ENCODE measurements at places on chromosomes 1 and 21.

DNA sequence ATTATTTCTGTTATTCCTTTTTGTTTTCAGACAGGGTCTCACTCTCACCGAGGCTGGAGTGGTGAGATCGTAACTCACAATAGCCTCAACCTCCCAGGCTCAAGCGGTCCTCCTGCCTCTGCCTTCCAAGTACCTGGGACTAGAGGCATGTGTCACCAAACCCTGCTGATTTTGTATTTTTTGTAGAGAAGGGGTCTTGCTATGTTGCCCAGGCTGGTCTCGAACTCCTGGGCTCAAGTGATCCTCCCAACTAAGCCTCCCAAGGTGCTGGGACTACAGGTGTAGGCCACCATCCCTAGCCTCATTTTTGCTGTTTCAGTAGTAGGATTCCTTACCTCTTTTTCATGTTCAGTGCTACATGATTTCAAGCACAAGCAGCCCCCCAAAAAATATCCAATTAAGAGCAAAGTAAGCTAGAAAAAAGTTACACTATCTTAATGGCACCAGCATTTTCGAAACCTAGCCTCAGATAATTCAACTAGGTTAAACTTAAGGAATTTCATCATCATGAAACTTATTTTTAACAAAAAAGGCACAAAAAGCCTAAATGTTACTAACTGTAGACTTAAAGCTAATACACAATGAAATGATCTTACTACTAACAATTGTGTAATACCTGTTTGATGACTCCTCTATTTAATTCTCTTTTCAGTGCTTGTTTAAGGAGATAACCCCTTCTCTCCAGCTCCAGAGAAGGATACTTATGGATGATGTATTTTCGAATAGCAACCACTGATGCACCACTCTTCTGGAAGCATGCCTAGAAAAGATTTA is 16.6 kb downstream of the HP1BP3 start:
- no peak for DNase-seq

DNA sequence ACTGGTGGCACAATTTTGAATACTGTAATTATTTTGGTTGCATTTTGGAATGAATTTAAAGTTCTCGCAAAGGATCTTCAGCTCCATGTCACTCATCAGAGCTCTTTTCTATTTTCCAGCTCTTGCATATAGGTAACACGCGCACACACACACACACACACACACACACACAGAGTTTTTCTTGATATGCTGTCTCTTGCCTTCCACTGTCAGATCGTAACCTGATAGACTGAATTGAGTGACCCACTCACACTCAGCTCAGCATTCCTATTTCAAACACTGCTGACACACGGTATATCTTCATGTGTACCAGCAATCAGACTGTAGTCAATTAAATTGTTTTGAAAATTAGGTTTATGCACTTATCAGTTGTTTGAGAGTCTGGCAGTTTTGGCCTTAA is 214.1 kb downstream of the PBX1 start:
- DNase-seq = no peak

DNA sequence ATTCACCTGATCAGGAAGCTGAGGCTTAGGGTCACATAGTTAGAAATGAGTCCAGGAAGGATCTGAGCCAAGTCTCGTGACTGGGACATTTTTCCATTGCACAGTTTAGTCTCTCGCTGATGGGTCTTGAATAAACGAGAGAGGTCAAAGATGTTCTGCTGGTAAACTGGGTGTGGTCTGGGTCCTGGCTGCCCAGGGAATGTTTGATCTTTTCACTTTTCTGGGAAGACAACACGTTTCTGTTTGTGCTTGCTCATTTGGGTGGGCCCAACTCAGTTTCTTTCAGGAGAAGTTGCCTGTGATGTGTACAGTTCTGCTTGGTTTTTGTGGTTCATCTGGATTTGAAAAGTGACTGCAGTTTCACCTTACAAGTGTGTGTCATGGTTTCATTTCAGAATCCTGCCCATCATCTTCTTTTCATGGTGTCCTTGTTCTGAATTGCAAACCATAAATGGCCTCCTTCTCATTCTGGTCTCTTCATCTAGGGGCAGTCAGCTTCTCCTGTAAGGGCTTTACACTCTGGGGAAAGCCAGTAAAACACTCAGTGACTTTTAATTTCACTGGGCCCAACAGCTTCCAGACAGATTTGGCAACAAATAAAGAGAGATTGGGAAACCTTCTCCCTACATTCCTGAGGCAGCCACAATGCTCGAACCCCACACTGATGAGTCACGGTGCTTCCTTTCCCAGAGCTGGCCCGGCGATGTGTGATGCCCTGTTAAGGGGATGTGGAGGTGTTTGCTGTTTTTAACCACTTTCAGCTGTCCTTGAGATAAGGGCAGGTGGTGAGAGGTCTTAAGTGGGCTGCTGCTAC is 7.2 kb upstream of the TACSTD2 start:
- DNase-seq = no peak

DNA sequence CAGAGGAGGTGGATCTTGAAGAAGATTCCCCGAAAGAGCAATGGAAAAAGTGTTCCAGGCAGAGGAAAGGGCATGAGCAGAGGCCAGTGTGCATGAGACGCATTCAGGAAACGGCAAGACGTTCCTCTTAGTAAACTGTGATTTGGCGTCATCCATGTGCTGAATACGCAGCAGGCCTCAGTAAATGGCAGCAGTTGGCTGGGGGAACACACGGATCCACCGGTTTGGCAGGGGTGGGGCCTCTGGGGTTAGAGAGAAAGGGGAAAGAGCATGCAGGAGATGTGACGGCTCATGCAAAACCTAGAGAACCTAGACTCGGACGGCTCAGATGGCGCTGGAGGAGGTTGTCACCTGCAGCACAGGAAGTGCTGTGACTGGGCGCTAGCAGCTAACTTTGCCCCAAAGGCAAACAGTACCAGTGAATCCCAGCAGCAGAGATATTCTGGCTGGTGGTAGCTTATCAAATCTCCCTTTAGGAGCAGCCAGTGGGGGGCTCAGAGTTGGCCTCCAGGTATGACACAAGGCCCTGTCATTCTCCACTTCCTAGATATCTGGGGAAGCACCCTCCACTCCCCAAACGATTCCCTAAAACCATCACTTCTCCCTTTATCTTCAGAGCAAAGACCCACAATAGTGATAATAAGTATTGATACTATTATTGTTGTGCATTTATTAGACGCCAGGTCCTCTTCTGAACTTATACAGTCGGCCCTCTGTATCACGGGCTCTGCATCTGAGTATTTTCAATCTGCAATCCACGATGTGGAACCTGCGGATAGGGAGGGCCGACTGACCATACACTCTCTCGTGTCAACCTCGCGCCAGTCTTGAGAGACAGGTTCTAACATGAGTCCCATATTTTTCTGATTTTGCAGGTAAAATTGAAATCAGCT is 7.6 kb downstream of the LAPTM5 start:
- DNase-seq = peak; percentile 89

GRCh38 chr1:228648647-228649383 is 86.5 kb upstream of the RHOU start:
- no peak for DNase-seq

- DNase-seq = no peak
These were observed 20.4 kb upstream of the ITLN2 start for GRCh38 chr1:160975026-160975425.

DNA sequence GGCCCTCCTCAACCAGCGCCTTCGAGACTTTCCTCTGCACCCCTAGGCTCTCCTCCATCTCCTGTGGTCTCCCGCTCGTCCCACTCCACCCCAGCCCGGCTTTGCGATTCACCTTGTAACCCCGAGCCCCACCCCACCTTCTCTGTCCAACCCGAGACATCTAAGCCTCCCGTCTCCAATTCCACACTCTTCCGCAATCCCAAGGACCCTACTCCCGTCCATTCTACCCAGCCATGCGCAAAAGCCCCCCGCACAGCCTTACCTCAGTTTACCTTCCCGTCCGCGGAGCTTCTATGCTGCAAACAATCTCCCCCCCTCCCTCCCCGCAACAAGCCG is 174 bp downstream of the SH3BP5L start:
- DNase-seq = no peak

- DNase-seq = no peak
These were observed 164.4 kb downstream of the NTPCR start for GRCh38 chr1:233114860-233115259.

GRCh38 chr1:183363972-183364371 is 54.2 kb downstream of the NMNAT2 start:
- no peak for DNase-seq

GRCh38 chr1:244241438-244241837 is 190.4 kb downstream of the ZBTB18 start:
- no peak for DNase-seq

- no peak for DNase-seq
These were observed 94.3 kb downstream of the KCNJ6 start for GRCh38 chr21:37821786-37822450.

- DNase-seq = no peak
These were observed 4.9 kb upstream of the S100A8 start for GRCh38 chr1:153395776-153396175.
